Stimulated activated CD8-positive, alpha-beta memory T cell treated with anti-CD3 and anti-CD28 coated beads, Interleukin-4, amount 100 ng/mL, for 1 hour (primary cell): ENCODE measurements at places on chromosomes 2 and 18.

- DNase-seq = no peak
Measured at GRCh38 chr2:230868161-230868946, 3.6 kb downstream of the ITM2C start.

GRCh38 chr2:17317439-17317976, 200.7 kb downstream of the RAD51AP2 start:
- no peak for DNase-seq

GRCh38 chr18:75824661-75825060, 397.2 kb upstream of the SMIM21 start:
- DNase-seq = no peak

- DNase-seq = no peak
Measured at GRCh38 chr2:51812138-51812866, 780.4 kb upstream of the NRXN1 start.

DNA sequence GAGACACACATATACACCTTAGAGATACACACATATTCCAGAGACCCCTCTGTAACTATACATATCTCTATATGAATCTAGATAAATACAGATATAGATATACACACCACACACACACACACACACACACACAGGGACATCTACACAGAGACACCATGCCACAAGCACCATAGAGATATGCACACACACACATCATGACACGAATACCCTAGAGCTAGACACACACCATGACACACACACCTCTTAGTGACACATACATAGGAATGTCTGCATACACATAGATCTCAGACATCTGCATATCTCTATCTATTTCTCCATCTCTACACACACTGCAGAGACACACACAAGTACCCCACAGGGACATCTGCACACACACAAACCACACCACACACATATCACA, 270.0 kb downstream of the CYRIA start:
- no peak for DNase-seq

GRCh38 chr2:68837164-68837860, 33.9 kb downstream of the BMP10 start:
- DNase-seq = peak; percentile 49

- DNase-seq = no peak
Measured at GRCh38 chr2:241304039-241304670, 11.3 kb downstream of the HDLBP start.
